ENCODE measurements at places on chromosomes 2 and 18.

DNA sequence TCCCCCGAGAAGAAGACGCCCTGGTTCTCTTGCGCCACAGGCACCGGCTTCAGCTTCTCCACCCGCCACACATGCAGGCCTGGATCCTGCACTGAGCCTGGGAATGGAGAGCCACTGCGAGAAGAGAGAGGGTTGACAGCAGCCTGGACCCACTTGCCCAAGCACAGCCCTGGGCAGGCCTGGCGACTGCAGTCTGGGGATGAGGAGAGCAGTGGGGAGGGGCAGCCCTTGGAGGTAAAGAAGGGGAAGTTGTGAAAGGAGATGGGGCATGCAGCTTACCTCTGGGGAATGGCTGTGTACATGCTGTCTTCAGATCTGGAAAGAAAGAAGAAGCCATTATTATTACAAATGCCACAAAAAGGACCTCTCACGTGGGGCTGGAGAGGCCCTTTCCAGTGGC lies 8.3 kb downstream of the CAPG start:
- no peak for DNase-seq

GRCh38 chr2:6917761-6918421 lies 679 bp downstream of the RNF144A start:
- DNase-seq = peak; percentile 32

- no peak for DNase-seq
These were observed 36.1 kb downstream of the PSTPIP2 start for GRCh38 chr18:46035696-46036680.

GRCh38 chr18:23263551-23264235 lies 128.4 kb downstream of the CABLES1 start:
- DNase-seq = no peak

- no peak for DNase-seq
These were observed 4.9 kb upstream of the SNORC start for GRCh38 chr2:232865165-232865564.

- DNase-seq = no peak
These were observed 12.8 kb upstream of the WIPF1 start for GRCh38 chr2:174610243-174610995.

DNA sequence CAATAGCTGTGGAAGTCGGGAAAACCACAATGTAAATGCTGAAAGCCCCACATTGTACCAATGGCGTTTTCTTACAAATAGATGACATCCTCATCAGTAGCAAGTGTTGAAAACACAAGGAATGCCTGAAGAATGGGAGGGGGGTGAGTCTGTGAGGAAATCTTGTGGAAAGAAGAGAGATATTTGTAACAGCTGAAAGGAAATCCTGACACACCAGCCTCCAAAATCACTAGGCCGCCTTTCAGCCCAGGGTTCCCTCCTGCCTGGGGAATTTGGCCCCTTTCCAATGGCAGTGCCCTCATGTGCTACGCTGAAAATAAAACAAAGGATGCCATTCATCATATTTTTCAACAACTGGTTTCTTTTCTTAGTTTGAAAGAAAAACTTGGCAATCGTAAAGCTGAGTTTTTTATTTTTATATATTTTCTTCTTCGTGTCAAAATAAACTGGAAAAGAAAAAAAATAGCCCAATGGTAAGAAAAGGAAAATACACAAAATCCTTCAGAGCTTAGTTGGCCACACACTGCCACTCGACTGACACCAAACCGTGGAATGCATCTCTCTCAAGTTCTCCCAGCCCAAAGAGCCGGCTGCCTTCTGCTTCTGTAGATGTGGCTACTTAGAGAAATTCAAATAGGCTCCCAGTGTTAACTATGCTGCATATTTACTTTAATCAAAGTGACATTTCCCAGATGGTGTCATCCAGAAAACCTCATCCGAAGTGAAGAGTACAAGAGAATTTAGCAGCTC lies 52.0 kb downstream of the FTCDNL1 start:
- DNase-seq = no peak

DNA sequence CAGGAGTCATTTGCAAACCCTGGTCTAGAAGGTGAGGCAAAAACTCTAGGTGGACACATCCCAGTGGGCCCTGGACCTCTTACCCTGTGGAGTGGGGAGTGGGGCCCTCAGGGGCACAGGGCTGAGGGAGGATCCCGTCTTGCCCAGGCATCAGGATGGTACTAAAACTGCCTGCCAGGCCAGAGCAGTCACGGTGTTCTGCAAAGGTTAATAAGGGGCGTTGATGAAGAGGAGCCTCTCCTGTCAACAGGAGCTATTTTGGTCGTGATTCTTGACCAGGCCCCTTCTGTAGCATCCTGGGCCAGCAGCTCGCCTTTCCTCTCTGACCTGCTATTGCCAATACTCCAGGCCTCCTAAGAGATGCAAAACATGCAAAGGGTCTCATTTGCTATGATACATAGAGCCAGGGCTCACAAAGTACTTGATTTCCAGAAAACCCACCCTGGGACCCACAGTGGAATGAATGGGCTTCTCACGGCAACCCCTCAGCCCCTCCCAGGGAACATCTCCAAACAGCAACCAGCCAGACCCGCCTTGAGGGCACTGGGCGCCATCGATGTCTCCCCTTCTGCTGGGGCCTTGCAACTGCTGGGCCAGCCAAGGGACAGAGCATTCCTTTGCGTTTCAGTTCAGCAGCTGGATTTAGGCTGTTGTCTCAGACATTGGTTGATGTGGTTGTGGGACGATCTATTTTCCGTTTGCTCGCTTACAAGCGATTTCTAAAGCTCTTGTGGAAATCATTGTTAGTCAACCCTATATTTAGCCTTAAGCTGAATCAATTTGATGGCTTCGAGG lies 111.1 kb downstream of the PDCL3 start:
- no peak for DNase-seq

DNA sequence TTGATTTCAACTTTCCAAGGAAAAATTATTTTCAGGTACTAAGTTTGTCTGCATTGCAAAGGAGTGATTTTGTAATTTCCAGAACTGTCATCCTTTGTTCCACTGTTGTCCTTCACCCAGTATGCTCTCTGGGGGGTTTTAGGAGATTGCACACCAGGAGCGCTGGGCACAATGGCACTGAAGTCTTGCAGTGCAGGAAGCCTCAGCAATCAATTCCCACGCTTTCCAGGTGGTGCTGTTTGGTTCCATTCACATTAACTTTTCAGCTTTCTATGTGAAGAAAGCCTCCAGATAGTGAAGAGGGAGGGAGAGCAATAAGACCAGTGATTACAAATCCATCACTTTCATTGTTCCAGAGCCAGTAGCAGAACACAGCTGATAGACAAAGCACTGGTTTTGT lies 344.0 kb upstream of the VWC2L start:
- DNase-seq = no peak

- no peak for DNase-seq
These were observed 99.0 kb upstream of the SATB2 start for GRCh38 chr2:199556527-199557285.

DNA sequence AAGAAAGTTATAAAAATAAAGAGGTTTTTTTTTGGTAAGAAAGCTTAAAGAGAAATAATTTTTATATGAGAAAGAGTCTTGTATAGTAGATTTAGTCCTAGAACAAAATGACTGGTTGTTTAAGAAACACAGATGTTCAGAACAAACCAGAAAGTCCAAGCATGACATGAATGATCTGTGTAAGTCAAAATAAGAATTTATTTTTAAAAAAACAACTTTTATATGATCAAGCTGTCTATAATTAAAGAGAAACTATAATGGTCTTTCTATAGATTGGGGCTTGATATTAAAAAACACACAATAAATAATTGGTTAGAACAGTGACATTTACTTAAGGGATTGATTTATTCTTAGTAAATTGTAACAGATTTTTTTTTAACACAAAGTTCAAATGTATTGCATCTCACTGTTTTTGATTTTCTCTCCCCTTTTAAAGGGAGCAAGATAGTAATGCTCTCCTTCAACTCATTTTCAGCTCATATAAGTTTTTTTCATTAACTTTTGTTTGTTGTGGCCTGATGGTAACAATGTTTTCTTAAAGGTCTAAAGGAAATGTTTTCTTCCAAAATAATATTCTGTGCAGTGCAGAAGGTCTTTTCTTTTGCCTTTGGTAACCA lies 1256.8 kb downstream of the LRP1B start:
- no peak for DNase-seq

GRCh38 chr2:71291398-71291797 lies 40.2 kb upstream of the ZNF638 start:
- no peak for DNase-seq

DNA sequence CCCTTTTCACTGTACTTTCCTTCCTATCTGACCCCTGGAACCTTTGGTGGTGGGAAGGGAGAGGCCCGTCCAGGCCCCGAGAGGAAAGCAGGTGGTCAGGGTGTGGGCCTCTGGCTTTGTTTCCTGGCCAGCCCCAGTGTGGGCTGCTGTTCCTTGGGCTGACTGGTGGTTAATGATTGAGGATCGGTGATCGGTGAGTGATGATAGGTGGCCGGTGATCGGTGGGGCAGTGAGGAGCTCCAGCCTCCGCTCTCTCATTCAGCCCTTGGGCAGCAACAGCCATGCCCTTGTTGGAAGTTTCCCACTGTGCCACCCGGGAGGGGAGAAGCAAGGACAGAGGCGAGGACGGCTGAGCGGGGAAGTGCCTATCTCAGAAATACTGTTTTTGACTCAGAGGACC lies 7.3 kb downstream of the ACKR3 start:
- no peak for DNase-seq

GRCh38 chr2:205680067-205680466 lies 2.2 kb upstream of the NRP2 start:
- peak; percentile 86 for DNase-seq

GRCh38 chr2:202491514-202491913 lies 115.4 kb downstream of the BMPR2 start:
- no peak for DNase-seq

GRCh38 chr2:102278720-102279390 lies 32.5 kb upstream of the IL1RL1 start:
- DNase-seq = no peak

DNA sequence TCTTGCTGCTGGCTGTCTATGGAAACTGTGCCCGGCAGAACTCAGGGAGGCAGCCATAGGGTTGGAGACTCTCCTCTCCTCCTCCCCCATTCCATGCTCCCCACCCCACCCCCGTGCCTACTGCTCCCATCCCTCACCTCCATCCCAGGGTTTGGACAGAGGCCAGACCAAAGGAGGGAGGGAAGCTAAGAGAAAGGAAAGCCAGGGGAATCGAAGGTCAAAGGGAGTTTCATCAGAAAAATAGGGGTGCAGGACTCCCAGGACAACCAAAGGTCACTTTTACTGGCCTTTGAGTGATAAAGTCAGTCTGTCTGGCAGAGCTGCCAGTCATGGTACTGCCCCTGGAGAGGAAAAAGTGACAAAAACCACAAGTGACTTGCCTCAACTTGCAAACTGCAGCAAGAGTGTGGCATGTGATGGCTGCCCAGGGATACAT lies 187.3 kb upstream of the CTAGE1 start:
- DNase-seq = no peak

GRCh38 chr2:111037128-111037527 lies 83.6 kb upstream of the BCL2L11 start:
- DNase-seq = no peak

GRCh38 chr2:181419129-181419855 lies 37.9 kb upstream of the ITGA4 start:
- no peak for DNase-seq

DNA sequence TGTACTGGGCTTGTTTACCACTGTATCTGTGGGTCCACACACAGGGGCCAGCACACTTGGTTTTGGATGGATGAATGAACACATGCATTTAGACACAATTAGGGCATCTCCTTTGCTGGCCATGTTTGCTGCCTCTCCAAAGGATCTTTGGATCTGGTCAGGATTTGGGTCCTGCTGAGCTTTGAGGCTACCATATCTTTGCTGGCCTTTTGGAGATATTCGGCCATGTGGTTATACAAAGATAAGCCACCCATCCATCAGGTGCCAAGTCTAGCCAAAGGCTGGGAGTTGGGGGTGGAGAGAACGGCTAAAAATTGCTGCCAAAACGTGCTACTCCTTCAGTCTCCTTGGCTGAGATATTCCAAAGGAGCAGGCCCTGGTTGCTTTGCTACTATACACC lies 18.2 kb upstream of the FZD7 start:
- DNase-seq = no peak

- DNase-seq = no peak
These were observed 36.4 kb upstream of the IL1R1 start for GRCh38 chr2:102106133-102106556.

DNA sequence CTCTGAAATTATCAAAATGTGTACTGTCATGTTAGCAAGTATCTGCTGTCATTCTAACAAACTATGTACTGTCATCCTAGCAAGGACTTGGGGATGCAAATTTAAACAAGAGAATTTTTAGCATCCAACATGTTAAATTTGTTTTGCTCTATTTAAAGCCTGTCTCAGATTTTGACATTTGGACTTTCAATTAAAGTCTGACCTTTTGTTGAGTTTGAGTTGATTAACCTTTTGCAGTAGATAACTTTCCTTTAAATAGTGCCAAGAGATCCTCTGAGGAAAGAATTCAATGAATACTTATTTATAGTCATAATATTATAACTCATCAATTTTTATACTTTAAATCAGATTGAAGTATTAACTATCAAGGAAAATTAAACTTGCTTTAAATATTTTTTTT lies 80.2 kb downstream of the TDRD15 start:
- no peak for DNase-seq

- no peak for DNase-seq
These were observed 110.8 kb downstream of the SMAD7 start for GRCh38 chr18:48839819-48840490.

GRCh38 chr2:131146231-131146630 lies 41.1 kb downstream of the PLEKHB2 start:
- DNase-seq = no peak

DNA sequence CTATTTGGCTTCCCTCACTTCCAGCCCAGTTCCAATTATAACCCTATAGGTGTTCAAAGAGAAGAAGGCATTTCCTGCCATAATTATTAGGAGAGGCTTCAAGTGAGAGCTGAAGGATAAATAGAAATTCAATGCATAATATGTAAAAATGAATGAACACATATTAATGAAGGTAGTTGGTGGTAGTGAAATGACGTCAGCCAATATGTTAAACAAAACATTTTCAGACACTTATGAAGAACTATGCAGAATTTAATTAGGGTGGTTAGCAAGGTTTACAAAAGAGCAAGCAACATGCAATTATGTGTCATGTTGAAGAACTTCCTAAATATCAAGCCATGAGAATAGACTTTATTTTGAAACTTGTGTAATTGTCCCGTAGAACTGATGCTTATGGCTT lies 858.8 kb upstream of the DDX18 start:
- DNase-seq = no peak

DNA sequence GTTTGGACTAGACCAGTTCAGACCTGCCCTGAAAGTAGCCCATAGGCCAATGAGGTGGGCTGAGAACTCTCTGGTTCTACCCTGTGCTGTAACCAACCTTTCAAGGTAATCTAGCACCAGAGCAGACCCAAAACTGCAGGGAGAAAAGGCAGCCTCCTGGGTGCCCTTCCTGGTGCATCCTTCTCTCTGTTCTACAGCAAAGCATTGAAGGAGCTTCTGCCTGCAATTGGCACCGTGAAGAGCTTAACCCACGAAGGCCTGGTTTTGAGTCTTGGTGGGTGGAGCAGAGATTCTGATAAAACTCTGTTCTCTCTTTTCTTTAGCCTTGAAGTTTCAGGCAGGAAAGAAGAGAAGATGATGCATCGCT lies 55.5 kb downstream of the LIPG start:
- no peak for DNase-seq
